ENCODE measurements at places on chromosomes 7 and 10. TPM values are rescaled to one million over a fixed set of nuclear protein-coding genes. Genes with fewer than 3 reads are reported as not detected.

Gene PDZD7
- polyA plus RNA-seq: 0.20 TPM

Gene PHF14
- polyA plus RNA-seq: 13.1 TPM

Gene PTN
- 0.11 TPM for polyA plus RNA-seq

Gene TRIL
- not detected for polyA plus RNA-seq

Measured in CD4-positive, alpha-beta memory T cell (primary cell).